CD4-positive, alpha-beta T cell treated with Interleukin-10 for 1 hour (primary cell): ENCODE measurements at places on chromosomes 5 and 9.

DNA sequence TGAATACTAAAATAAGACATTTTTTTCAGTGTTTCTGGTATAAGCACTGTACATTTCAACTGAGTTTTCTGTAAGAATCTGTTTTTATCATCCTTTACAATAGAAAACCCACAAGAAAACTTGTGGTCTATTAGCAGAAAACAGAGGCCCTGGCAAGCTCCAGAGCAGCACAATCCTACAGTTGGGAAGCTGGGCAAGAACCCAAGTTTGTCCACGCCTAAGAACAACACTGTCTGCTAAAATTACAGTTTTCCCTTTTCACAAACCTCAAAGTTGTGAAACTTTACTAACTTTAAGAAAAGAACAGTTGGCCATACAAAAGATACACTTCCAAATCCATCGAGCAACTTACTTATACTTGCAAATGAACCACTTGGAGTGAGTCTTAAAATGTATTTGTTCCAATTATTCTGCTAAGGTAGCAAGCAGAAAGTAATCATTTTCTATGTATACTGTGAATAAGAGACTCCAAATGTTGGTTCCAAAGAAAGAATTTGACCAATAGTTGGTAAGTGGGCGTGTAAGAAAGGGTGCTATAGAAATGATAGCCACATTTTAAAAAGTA lies 982.0 kb upstream of the ARRDC3 start:
- DNase-seq, result no peak

DNA sequence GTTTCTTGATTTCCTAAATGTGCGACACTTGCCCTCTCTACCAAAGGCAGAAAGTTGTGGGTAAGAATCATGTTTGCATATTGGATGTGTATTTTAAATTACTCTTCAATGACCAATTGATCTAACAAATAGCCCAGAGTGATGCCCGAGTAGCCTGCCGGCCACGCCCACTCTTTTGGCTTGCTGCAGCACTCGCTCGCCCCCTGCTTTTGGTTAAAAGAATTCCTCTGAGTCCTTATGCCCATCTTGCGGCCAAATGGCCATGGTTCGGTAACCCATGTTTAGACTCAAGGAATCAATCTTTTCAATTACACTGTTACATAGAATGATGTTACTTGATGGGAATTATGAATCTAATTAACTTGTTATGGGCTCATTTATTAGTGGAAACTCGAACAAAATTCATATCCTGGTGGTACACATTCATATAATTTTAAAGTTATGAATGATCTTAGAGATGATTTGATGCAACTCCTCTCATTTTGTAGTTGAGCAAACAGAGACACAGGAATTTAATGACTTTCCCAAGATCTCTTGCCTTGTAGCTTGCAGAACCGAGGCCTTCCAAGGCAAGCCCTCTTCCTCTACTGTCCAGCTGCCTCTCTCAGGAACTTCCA lies 36.5 kb downstream of the PPIC start:
- DNase-seq, result peak; percentile 7

DNA sequence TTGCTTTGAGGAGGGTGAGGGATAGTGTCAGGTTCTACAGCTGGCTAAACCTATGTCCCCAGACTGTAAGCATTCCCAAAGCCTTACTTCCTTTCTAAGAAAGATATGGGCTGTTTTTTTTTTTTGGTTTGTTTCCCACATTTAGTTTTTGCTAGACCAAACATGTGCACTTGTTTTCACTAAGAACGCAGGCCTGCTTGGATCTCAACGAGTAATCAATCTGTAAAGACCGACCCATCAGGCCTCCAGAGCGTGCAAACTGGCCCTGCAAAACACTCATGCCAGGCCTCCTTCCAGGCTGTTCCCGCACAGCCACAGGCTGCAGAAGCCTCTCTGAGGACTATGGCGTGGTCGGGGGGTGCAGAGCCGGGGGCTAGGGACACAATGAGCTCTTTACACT lies 304.8 kb upstream of the PANK3 start:
- DNase-seq, result no peak

DNA sequence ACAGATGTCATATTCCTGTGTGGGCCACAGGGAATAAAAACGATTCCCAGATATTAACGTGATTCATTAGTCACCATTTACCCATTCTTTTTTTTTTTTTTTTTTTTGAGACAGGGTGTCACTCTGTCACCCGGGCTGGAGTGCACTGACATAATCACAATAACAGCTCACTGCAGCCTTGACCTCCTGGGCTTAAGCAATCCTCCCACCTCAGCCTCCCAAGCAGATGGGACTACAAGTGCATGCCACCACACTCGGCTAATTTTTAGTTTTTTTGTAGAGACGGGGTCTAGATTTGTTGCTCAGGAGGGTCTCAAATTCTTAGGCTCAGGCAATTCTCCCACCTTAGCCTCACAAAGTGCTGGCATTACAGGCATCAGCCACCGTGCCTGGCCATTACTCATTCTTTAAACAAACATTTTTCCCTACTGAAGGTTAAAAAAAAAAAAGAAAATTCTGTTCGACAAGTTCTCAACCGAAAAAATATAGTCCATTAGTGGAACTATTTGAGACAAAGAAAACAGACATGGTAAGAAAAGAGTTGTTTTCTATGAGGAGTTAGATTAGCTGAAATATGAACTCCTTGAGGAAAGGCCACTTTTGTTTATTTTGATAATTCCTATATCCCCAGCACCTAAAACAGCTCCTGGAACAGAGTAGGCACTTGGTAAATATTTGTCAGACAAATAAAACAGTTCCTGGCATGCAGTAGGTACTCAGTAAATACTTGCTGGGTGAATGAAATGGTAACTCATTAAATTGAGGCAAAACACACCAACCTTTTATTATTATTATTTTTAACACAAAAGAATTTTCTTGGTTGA lies 32.1 kb upstream of the PDCL start:
- DNase-seq, result no peak

DNA sequence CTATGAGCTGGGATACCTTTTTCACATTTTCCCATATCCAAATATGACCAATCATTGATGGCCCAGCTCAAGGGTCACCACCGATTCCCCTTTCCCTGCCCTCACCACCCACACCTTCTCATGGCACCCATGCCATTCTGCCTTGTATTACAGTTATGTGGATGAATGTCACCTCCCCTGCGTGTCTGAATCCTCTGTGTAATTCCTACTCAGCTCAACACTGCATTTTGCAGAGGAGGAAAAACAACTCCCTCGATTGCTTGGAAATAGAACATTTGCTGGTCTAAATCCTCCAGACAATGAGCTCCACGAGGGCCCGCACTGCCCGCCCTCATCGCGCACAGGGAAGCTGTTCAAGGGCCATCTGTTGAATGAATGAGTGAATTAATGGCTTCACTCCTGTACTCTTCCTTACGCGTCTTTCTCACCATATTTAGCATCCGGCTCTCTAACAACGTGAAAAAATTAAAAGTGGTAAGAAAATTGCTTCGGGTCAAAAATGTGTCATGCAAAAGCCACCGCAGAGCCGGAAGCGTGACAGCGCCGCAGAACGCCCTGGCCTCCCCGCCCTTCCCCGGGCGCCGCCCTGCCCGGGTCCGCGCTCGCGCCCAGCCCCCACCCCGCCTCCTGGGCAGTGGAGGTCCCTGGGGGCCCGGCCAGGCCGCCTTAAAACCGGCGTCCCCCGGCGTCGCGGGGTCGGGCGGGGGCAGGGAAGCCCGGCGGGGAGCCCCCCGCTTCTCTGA lies 704 bp downstream of the SUSD1 start:
- DNase-seq, result peak; percentile 82

- DNase-seq, result peak; percentile 38
Observed at GRCh38 chr5:134070725-134071613, 43.5 kb upstream of the TCF7 start.

DNA sequence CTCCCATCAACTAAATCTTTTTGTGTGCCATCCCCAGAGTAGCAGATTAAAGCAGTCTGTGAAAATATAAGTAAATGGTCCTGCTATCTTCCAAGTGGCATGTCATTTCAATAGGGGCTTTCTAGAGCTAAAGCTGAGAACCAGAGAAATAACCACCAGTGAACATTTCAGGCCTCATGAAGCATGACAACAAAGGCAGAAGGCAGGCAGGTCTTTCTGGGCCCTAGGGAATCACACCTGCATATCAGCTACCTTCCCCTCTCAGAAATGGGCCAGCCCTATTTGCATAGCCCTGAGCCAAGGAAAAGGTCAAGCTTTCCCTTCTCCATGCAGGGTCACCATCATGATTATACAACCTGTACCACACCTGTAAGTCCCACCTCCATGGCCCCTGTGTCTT lies 205.3 kb downstream of the DEPDC1B start:
- DNase-seq, result no peak

- DNase-seq, result no peak
Observed at GRCh38 chr5:160493806-160494338, 72.2 kb downstream of the PTTG1 start.

DNA sequence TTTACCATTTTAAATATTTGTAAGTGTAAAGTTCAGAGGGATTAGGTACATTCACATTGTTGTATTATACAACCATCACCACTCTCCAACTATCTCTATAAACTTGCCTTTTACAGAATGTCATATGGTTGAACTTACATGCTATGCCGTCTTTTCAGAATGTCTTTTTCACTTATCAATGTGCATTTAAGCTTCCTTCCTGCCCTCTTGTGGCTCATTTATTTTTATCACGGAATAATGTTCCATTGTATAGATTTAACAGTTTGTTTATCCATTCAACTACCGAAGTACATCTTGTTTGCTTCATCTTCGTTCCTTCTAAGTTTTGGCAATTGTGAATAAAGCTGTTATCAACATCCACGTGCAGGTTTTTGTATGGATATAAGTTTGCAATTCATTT lies 133.3 kb upstream of the C6 start:
- no peak for DNase-seq

DNA sequence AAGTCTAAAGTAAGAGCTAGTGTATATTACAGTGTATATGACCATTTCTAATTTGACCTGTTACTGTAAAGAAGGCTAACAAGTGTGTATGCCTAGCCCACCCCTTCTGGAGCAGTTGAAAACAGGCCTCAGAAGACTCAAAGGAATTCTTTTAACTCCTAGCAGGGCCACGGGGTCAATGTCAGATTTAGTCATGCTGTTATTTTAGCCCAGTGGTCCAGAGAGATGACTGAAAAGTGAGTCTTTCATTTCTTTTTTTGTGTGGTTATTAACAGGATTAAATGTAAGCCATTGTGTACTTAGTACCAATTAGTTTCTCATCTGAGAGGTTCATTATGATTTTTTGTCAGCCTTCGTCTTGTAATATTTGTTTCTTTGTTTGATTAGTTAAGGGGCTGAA lies 24.4 kb downstream of the ZCCHC7 start:
- no peak for DNase-seq

DNA sequence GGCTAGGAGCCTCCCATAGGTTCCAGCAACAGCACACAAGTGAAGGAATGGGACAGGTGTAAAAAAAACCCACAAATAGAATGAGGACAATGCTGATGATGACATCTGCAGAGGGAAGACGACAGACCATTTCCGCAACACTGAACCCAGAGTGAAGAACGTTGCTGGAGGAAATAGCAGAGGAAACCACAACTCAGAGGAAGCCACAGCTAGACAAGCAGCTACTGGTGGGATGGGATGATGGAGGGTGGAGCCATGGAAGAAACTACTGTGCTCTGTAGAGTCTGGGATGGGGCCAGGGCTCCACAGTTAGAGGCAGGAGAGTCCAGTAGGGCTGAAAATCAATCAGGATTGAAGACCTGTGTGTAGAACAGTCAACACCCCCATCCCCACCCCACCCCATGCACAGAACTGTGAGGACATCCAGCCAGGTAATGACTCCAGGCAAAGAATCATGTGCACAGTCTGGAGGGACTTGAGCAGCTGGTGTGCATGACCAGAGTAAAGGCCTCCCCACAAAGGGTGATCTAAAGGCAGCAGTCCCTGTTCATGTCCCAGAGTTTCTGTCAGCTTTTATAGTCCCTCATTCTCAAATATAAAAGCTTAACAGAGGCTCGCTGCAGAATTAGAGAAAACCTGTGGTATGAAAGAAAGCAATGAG lies 65.2 kb upstream of the SPIN1 start:
- peak; percentile 71 for DNase-seq

- peak; percentile 55 for DNase-seq
Observed at GRCh38 chr5:180689071-180689694, 39.8 kb upstream of the FLT4 start.

DNA sequence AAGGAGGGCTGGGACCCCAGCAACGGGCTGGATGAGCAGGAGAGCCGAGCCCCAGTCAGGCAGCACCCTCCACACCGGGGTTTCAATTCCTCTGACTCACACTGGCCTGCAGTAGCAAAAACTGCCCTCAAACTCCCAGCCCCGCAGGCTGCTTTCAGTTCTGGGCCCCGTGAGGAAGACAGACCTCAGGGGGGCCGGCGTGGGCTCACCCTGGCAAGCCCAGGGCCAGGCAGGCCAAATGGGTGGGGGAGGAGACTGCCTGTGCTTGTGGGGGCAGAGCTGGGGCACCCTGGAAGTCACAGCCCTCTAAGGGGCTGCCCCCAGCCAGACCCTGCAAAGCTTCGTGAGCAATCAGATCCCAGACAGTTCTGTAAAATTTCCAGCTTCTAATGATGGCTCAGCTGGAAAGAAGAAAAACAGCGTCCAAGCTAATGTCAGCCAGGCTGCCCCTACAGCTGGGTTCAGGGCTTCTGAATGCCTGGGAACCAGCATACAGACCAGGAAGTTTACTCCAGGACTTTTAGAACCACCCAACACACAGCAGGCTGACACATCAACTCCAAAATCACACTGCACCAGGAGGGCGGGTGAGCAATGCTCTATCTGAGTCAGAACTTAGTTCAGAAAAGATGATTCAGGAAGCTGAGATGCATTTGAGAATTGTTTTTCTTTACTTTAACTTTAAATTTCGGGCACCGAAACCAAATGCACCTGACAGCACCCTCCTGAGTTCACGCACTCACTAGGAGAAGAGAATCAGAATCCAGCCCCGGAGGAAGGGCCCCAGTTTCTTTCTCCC lies 34.7 kb downstream of the LPCAT1 start:
- DNase-seq, result no peak

DNA sequence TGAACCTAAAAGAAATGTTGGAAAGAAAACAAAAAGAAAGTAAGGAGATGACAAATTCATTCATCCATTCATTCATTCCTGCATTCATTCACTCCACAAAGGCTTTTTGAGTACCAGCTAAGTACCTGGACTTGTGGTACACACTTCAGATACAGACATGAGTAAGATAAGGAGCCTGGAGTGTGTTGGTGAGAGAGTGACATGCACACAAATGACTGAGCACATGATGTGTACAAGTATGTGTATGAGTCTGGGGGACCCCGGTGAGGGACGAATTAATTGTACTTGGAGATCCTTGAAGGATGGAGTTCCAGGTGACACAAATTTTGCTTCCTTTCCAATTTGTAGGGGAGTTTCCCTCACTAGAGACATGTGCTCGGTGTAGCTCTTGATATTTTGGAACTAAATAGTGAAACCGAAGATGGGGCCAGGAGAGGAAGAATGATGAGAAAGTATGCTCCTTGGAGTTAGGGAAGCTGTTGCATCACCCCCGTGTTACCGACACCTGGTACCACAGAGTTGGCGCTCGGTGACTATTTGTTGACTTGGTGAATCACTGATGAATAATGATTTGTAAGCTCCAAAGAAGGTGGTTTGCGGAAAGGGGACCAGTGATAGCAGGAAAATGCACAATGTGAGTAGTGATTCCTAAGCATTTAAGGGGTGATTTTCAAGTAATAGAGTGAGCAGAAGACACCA lies 509.8 kb downstream of the CCDC171 start:
- DNase-seq, result no peak

GRCh38 chr9:129405089-129405826 lies 215.6 kb downstream of the C9orf50 start:
- no peak for DNase-seq
